ENCODE measurements at places on chromosomes 7 and 10. TPM values are rescaled to one million over a fixed set of nuclear protein-coding genes. Genes with fewer than 3 reads are reported as not detected.

DNA sequence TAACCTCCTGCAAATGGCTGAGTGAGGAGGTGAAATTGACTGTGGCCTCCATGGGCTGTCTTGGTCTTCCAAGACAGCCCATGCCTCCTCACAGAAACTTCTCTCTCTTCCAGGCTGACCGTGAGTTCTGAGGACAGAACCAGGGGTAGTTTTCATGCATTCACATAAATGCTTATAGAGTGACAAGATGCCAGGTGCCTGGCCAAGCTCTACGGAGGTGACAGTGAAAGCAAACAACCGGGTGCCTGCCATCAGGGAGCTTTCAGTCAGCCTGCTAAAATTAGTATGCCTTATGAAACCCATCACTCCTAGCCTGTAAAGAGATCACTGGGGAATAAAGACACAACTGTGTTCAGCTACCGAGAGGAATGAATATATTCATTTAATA is 919 bp upstream of the RHOBTB1 start:
- H3K4me3 ChIP-seq, result peak overlapping the region; percentile 10
- DNase-seq, result no peak
- H3K36me3 ChIP-seq, result no peaks in the 10 kb centered on the region

GRCh38 chr7:80508440-80508839 is 3.4 kb downstream of the GNAT3 start:
- no peaks in the 10 kb centered on the region for H3K36me3 ChIP-seq
- no peak overlapping the region for H3K27ac ChIP-seq
- peaks cover 5% of the 10 kb centered on the region for H3K27me3 ChIP-seq
- H3K4me1 ChIP-seq, result no peaks in the 10 kb centered on the region

DNA sequence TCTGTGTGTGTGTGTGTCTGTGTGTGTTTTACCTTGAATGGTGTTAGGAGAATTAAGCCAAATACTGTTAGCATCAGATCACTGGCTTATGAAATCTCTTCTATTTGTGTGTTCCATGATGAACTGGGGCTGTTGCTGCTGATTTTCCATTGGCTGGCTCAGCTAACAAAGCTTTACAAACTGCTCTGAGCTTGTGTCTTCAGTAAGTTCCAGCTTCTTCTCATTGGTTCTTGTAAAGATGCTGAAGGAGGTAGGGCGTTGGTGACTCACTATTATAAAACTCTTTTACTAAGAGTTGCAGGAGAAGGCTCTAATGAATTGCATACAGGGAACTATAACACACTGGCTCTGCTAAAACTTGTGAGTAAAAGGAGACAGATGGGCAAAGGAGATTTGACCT is 136.4 kb upstream of the PRKCQ start:
- H3K27me3 ChIP-seq, result peaks cover 28% of the 10 kb centered on the region
- no peak overlapping the region for H3K4me3 ChIP-seq
- H3K36me3 ChIP-seq, result no peaks in the 10 kb centered on the region
- DNase-seq, result no peak
- peaks cover 9% of the 10 kb centered on the region for H3K4me1 ChIP-seq

- no peak for DNase-seq
- no peak overlapping the region for H3K27ac ChIP-seq
Measured at GRCh38 chr7:27300421-27300820, 57.8 kb downstream of the EVX1 start.

GRCh38 chr7:121521711-121522400 is 125.7 kb upstream of the FAM3C start:
- no peak overlapping the region for H3K4me3 ChIP-seq
- peaks cover 8% of the 10 kb centered on the region for H3K27me3 ChIP-seq
- peaks cover 3% of the 10 kb centered on the region for H3K36me3 ChIP-seq

DNA sequence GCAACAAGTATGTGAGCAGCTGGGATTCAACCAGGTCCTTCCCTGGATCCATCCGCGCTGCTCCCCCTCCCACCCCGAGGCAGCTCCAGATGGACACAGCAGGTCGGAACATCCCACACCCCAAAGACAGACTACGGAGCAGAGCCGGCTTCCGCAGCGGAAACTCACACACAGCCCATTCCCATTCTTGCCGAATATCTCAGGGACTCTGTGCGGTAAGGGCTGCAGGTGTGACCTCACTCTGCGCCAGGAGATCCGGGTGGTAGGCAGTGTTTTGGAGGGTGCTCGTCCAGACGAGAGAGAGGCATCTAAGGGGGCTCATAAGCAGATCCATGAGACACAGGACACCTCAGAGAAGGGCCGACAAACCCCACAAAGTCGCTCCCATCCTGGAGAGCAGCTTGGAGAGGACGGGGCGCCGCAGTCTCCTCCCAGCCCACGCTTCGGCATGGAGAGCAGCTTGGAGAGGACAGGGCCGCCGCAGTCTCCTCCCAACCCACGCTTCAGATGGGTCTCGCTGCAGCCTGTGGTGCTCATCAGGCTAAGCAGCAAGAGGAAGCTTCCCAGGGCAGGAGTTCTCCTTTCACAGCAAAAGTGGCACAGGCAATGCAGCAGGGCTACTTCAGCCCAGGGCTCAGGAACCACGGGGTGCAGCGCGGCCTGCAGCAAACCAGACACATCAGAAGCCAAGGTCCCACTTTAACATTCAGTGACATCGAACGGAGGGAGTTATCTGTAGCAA is 179.9 kb downstream of the DIP2C start:
- H3K4me3 ChIP-seq, result no peak overlapping the region
- H3K4me1 ChIP-seq, result peaks cover 11% of the 10 kb centered on the region
- no peak overlapping the region for H3K27ac ChIP-seq
- no peaks in the 10 kb centered on the region for H3K36me3 ChIP-seq
- peaks cover 9% of the 10 kb centered on the region for H3K27me3 ChIP-seq

- H3K4me3 ChIP-seq, result no peak overlapping the region
- H3K27me3 ChIP-seq, result no peaks in the 10 kb centered on the region
- DNase-seq, result no peak
Measured at GRCh38 chr10:118610577-118610976, 15.1 kb upstream of the PRLHR start.

DNA sequence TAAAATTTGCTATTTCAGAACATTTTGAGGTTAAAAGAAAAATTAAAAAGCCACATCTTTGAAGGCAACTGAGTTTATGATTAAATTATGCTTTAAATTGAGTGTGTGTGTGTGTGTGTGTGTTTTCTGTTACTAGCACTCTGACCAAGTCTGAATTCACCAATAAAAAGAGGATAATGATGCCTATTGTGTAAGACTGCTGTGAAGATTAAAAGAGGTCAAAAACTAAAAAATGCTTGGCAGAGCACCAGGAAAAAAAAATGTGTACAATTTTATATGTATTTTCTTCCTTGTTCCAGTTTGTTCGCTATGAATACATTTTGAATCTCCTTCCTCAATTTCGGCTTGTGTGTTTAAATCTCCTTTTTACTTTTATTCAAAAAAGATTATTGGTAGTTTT is 316.6 kb upstream of the MAGI2 start:
- no peak overlapping the region for H3K4me3 ChIP-seq
- H3K36me3 ChIP-seq, result no peaks in the 10 kb centered on the region
- H3K4me1 ChIP-seq, result peaks cover 3% of the 10 kb centered on the region
- H3K27ac ChIP-seq, result no peak overlapping the region
- peaks cover 5% of the 10 kb centered on the region for H3K27me3 ChIP-seq

DNA sequence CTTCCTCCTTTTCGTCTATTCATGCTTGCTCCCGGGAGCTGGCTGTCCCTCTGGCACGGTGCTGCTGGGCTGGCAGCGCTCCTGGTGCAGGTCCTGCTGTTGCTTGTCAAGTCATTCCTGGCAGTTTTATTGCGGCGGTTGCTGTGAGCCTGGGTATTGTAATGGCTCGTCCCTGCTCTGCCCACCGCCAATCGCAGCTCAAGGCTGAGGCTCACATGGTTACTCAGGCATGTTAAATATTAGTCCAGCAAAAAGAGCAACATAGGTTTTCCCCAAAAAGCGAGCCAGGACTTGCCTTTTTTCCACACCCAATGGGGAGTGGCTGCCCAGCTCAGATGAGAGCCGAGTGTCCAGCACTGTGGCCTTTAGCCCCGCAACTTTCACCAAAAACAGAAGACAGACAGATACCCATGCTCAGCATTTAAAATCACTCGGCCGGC is 492.9 kb upstream of the FOXK1 start:
- peaks cover 3% of the 10 kb centered on the region for H3K27me3 ChIP-seq
- no peak overlapping the region for H3K27ac ChIP-seq
- H3K36me3 ChIP-seq, result no peaks in the 10 kb centered on the region
- H3K4me1 ChIP-seq, result no peaks in the 10 kb centered on the region
- no peak for DNase-seq
- H3K4me3 ChIP-seq, result no peak overlapping the region

Gene NUTM2B
- 0.94 TPM for total RNA-seq

Gene SCD
- 231 TPM for total RNA-seq

Gene STEAP2
- not detected for total RNA-seq

All from activated naive CD8-positive, alpha-beta T cell treated with anti-CD3 and anti-CD28 coated beads for 36 hours (primary cell).